ENCODE measurements at places on chromosomes 6 and 20. TPM values are rescaled to one million over a fixed set of nuclear protein-coding genes. Genes with fewer than 3 reads are reported as not detected.

Gene KCNQ2
- total RNA-seq: not detected

DNA sequence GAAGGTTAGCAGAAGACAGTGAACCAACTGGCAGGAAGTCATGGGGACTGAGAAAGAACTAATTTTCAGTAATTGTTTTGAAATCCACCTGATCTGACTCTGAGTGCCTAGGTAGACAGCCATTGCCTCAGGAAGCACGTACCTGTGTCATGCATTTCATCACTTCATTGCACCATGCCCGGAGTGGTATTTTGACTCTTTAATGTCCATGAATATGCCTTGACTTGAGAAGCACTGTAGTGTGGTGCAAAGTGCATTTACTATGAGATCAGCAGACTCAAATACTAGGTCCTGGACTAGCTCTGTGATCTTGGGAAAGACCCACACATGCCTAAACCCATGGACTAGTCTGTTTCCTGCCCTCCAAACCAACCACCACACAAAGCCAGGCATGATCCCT is 370.9 kb upstream of the MARCKS start:
- no peak for DNase-seq

- DNase-seq: no peak
Observed at GRCh38 chr20:51354769-51355319, 187.7 kb downstream of the NFATC2 start.

Gene SCUBE3
- total RNA-seq: not detected

Gene TREML2
- total RNA-seq: not detected

Gene LINC00237
- total RNA-seq: 0.14 TPM

GRCh38 chr6:106063448-106063850 is 22.7 kb upstream of the PRDM1 start:
- DNase-seq: no peak

- DNase-seq: no peak
Observed at GRCh38 chr6:105844275-105844883, 241.8 kb upstream of the PRDM1 start.

- no peak for DNase-seq
Observed at GRCh38 chr20:5714261-5715041, 35.8 kb upstream of the SHLD1 start.

DNA sequence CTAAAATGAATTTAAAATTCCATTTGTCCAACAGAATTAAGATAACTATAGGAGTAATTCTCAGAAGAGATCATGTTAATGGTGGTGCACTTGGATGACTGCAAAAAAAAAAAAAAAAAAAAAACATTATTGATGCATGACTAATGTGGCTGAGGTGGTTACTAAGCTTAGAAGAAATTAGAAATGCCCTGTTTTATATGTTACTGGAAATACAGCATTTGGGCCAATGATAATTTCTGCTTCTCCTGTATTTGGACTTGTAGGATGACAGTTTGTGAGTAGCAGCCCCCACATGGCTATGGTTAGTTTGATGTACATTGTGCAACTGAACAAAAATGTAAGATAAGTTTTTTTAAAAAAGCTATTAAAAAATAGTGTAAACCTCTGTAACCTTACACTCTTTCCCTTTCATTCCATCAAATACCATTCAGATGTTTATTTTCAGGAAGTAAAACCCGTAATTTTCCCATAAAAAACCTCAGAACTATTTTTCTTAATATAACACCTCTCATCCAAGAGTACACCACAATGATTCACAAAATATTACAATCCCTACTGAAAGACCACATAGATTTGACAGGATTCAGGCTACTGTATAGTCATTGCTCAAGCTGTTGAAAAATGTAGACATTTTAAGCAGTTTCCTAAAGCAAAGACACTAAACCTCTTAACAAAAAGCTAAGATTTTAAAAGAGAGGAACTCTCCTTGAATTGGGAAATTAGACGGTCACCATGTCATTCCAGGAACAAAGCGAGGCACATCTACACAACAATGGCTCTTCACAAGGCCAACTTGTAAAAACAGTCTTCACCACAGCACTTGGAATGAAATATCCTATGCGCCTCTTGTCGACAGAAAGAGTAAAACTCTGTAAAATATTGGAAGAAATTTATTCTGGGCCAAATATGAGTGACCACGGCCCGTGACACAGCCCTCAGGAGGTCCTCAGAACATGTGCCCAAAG is 83.0 kb downstream of the WDR27 start:
- no peak for DNase-seq

DNA sequence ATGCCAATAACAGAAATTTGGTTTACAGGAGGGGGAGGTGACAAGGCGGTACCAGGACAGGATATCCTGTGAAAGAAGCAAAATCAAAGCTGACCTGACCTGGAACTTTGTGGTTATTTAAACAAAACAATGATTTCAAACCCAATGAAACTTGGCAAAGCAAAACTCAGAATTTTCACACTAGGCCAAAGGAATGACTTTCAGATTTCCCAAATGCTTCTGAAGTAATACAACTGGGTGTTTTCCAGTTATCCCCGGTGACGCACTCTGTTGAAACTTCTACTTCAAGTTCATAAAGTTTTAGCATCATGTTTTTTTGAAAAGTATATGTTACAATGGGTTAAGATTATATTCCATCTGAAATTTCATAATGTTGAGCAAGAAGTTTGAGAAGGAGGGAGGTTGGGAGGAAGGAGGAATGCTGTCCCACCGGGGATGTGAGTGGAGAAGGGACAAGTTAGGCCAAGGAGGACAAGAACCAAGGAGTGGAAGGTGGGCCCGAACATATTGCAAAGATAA is 78.1 kb upstream of the TRAF3IP2 start:
- DNase-seq: no peak

DNA sequence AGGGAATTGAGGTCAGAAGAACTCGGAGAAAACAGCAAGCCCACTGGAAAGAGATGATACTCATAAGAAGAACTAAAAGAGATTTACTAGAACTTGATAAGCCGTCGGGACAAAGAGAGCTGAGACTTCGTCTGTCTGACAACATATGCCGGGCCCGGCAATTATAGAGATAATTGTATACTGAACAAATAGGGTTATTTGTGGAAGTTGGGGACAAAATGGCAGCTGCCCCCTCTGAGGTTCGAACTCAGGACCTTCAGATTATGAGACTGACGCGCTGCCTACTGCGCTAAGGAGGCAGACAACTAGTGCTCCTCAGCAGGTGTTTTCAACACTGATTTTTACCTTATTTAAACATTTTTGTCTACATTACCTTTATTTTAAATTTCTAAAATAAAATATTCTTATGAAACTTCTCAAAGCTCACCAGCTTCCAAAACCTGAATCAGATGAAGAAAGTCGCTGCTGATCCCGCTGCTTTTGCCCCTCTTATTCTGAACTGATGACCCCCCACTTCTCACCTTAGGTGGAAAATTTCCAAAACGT is 29.3 kb upstream of the TRIM27 start:
- peak; percentile 88 for DNase-seq

DNA sequence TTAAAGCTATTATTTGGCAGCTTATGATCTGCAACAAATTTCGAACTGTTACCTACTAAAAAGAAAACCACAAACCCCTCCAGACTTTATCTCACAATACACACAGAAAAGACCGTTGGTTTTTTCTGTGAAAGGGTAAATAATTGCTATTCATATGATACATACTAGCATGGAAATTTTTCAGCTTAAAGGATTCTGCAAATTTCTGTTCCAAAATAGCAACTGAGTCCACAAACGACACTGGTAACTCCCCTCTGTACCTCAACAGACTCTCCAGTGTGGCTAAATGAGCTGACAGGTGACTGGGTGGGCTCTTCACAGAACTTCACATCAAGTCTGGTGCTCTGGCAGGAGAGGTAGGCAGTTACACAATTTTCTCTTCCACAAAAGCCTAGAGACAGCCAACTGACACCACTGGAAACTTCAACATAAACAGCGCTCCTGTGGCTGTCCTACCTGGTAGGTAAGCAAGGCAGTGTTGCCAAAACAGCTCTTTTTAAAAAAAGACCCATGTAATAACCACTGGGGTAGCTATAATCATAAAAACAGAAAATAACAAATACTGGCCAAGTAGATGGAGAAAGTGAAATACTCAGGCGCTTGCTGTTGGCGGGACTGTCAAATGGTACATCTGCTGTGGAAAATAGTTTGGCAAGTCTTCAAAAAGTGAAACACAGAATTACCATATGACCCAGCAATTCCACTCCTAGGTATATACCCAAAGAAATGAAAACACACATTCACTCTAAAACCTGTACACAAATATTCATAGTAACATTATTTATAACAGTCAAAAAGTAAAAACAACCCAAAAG is 37.8 kb downstream of the ELOVL5 start:
- no peak for DNase-seq

Gene GUCA1A
- total RNA-seq: not detected

DNA sequence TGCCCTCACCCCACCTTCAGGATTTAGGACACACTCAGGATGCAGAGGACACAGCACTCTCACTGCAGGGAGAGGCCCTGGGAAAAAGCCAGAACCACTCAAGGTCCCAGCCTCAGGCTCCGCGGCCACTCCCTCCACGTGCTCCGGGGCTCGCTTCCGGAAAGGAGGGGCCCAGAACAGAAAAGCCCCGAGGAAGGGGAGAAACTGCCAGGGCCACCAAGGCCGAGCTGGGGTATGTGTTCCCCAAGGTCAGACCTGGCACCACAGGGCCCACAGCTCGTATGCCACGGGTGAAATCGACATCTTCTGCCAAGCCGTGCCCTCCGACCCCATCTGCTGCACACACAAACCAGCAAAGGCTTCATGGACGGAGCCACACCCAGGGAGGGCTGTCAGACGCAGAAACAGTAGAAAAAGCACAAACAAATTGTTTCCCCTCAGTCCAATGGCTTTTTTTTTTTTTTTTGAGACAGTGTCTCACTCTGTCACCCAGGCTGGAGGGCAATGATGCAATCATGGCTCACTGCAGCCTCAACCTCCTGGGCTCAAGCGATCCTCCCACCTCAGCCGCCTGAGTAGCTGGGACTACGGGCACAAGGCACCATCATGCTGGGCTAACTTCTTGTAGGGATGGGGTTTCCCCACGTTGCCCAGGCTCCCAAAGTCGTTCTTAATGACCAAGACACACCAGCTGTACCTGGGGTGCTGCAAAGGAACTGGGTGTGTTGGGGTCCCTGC is 33.4 kb downstream of the SLC2A4RG start:
- no peak for DNase-seq

Gene UBE2V1
- 76.7 TPM for total RNA-seq

DNA sequence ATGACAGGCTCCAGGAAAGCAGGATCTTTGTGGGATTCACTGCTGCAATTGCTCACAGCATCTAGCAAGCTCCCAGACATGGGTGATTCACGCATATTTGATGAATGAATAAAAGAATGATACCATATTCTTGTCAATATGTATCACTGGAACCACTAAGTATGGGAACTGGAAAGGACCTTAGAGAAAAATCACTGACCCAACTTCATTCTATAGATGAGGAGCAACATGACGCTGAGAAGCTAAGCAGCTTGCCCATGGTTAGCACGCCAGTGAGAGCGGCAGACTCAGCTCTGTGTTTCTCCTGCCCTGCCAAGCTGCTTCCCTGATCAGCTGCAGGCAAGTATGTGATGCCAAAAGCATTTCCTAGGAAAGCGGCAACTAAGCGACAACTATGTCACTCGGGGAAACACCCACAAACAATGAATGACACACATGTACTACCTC is 66.8 kb downstream of the PPP1R3G start:
- DNase-seq: no peak

Gene KIFC1
- 42.8 TPM for total RNA-seq

DNA sequence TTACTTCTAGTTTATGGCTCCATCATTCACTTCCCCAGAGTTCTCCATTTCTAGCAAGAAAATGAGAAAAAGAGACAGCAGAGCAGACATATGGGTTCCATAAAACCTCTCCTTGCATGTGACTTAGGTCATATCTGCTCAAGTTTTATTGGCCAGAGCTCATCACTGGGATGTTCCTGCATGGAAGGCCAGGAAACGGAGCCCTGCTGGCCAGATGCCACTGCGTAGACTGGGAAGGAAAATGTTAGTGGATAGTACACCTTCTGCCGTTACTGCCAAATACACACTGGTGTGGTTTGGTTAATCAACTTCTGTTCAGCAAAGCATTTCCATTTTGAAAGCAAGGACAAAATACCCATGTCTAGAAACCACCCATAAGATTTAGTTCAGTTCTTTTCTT is 220.6 kb upstream of the TSHZ2 start:
- no peak for DNase-seq

Gene MATN4
- not detected for total RNA-seq

DNA sequence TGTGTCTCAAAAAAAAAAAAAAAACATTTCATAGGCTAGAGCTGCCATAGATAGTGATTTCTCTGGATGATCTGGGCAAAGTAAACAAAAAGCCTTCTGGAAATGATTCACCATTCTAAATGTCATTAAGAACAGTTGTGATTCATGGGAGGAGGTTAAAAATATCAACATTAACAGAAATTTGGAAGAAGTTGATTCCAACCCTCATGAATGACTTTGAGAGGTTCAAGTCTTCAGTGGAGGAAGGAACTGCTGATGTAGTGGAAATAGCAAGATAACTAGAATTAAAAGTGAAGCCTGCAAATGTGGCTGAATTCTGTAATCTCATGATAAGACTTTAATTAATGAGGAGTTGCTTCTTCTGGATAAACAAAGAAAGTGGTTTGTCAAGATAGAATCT is 26.8 kb upstream of the MMP24 start:
- DNase-seq: no peak

- no peak for DNase-seq
Observed at GRCh38 chr6:108080010-108080780, 5.7 kb upstream of the OSTM1 start.

DNA sequence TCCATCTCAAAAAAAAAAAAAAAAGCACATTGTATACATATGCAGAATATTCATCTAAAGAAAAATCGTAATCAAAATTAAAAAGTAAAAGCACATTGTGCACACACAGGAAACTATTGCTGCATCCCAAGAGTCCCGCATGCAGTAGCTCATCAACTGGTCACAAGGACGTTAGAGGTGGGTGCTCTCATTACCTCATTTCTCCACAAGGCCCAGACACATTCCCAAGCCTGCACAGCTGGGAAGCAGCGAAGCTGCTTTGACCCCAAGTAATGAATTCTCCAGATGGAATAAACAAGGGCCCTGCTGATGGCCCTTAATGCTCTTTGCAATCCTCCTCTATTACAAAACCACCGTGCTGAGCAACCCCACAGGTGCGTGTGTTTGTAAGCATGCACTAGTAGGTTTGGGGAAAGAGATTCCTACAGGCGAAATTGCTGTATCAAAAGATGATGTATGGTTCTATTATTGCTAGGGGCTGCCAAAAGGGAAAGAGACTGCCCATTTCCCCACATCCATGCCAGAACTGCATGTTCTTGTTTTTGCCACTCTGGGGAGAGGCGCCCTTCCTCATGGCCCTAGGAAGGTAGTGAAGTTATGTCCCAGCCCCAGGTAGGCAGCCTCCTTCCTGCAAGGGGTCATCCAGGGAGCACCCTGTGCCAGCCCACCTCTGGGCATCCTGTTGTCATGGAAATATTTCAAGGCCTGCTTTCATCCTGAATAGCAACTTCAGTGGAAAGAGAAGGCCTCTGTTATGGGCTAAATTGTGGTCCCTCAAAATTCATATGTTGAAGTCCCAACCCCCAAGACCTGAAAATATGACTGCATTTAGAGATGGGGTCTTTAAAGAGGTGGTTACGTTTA is 34.6 kb upstream of the PTGIS start:
- no peak for DNase-seq

- peak; percentile 45 for DNase-seq
Observed at GRCh38 chr6:89412071-89413005, at the start of gene RRAGD. TSS of gene RRAGD (minus strand) at chr6:89412273. CDS start at chr6:89411993, 280 bp downstream.
